ENCODE measurements at places on chromosomes 11 and 22. TPM values are rescaled to one million over a fixed set of nuclear protein-coding genes. Genes with fewer than 3 reads are reported as not detected.

The POTEH gene
- not detected for total RNA-seq

The CHST1 gene
- total RNA-seq: 1.7 TPM

The OR10A2 gene
- not detected for total RNA-seq

The PIWIL4 gene
- 0.07 TPM for total RNA-seq

The CRYBA4 gene
- total RNA-seq: not detected

The YAP1 gene
- total RNA-seq: 48.8 TPM

The TH gene
- 0.23 TPM for total RNA-seq

The CCDC89 gene
- total RNA-seq: not detected

The KCNA4 gene
- not detected for total RNA-seq

The OVCH2 gene
- total RNA-seq: not detected

The CDC42BPG gene
- total RNA-seq: 1.0 TPM

The PDXP gene
- total RNA-seq: 18.7 TPM

The FLRT1 gene
- total RNA-seq: 0.07 TPM

The EMID1 gene
- total RNA-seq: 0.16 TPM

The NLRP14 gene
- total RNA-seq: not detected

The NXPE2 gene
- not detected for total RNA-seq

The NNMT gene
- total RNA-seq: 244 TPM

The TBX10 gene
- total RNA-seq: not detected

The TMPRSS13 gene
- not detected for total RNA-seq

The MIAT gene
- total RNA-seq: 0.29 TPM

The OR2AG2 gene
- total RNA-seq: not detected

The PHLDA2 gene
- 149 TPM for total RNA-seq

The POU2AF3 gene
- total RNA-seq: 0.73 TPM

The KCNJ1 gene
- total RNA-seq: not detected

The PARVB gene
- 40.3 TPM for total RNA-seq

The SMC1B gene
- 0.03 TPM for total RNA-seq

The SLC37A2 gene
- 0.12 TPM for total RNA-seq

The MUC5B gene
- 2.7 TPM for total RNA-seq

The GAB4 gene
- not detected for total RNA-seq

The TOMT gene
- total RNA-seq: not detected
